ENCODE measurements at places on chromosomes 5 and 9. TPM values are rescaled to one million over a fixed set of nuclear protein-coding genes. Genes with fewer than 3 reads are reported as not detected.

- no peak overlapping the region for H3K27ac ChIP-seq
- DNase-seq: peak; percentile 66
- no peak overlapping the region for H3K4me3 ChIP-seq
These were observed 40.0 kb upstream of the ARSB start for GRCh38 chr5:79025054-79025472.

DNA sequence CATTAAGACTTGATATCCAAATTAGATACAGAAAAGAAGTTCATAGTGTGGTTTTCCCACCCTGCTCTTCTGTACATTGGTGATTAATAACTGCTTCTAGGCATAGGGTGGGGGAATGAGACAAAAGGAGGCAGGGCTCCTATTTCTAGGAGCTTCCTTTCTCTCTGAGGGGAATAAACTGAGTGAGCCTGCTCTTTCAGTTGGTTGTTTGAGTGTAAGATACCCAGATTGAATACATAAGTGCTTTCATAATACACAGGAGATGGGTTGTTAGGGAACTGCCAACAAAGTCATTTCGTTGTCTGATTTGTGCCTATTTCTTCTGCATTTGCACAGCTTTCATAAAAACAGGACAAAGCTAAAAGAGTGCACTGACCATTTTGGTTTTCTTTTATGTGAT lies 48.9 kb upstream of the TTC23L start:
- no peak overlapping the region for H3K27ac ChIP-seq
- H3K36me3 ChIP-seq: no peaks in the 10 kb centered on the region
- H3K27me3 ChIP-seq: no peaks in the 10 kb centered on the region

DNA sequence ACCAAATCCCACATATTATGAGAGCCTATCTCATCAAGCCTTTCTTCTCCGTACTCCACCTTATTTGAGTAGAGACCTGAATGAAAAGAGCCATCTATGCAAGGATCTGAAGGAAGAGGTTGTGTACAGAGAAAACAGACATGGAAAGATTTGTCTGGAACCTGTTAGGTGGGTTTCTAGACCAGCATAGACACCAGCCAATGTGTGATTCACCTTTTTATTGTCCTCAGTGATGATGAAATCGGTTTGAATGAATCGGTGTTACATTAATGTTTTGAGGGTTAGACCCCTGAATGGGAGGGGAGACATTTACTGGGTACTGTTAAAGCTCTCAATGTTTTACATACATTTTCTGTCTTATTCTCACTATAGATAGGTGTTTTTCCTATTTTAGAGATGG lies 223.6 kb downstream of the NMUR2 start:
- DNase-seq: no peak
- no peaks in the 10 kb centered on the region for H3K4me1 ChIP-seq
- no peak overlapping the region for H3K4me3 ChIP-seq
- no peaks in the 10 kb centered on the region for H3K27me3 ChIP-seq

DNA sequence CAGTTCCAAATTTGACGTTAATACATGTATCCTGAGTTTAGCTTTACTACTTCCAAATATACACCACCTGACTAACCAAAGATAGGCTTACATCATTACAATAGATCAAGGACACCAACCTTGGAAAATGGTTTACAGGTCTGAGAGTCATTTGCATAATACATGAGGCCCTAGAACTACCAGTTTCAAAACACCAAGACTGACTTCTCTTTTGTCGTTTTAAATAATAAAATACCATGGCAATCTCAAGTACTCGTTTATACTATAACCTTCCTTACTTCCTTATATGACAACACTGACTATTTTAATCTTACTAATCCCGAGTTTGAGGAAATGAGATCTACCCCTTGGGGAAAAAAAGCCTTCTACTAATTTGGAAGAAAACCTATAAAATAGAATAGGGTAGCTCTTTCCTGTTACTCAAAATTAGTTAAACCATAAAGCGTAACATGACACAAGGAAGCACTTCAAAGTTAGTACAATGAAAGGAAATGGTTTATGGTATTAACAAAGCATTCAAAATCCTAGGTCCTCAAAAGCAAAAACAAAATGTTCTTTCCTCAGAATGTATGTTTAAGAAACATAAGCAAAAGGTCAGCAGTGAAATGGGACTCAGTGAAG lies 42.1 kb downstream of the UBQLN1 start:
- no peaks in the 10 kb centered on the region for H3K27me3 ChIP-seq
- H3K4me1 ChIP-seq: no peaks in the 10 kb centered on the region
- no peak for DNase-seq
- peaks cover 18% of the 10 kb centered on the region for H3K36me3 ChIP-seq

DNA sequence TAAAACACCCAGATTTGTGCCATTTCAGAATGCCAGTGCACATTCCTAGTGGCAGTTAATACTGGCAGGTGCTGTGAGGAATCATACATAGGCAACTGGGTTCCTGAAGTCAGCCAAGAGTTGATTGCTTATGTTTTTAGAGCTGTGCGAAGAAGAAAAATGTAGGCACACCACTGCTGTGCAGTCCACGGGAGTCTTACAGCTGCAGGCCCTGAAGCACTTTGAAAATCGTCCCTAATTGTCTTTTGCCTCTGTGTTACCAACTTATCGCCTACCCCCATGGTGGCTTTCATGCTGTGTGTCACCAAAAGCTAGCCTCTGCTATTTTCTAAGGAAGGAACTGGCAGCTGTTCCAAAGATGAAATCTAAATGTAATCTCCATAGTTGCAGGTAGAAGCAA lies 263.9 kb downstream of the ARRDC3 start:
- H3K36me3 ChIP-seq: no peaks in the 10 kb centered on the region
- no peak for DNase-seq
- no peaks in the 10 kb centered on the region for H3K4me1 ChIP-seq
- no peak overlapping the region for H3K4me3 ChIP-seq

DNA sequence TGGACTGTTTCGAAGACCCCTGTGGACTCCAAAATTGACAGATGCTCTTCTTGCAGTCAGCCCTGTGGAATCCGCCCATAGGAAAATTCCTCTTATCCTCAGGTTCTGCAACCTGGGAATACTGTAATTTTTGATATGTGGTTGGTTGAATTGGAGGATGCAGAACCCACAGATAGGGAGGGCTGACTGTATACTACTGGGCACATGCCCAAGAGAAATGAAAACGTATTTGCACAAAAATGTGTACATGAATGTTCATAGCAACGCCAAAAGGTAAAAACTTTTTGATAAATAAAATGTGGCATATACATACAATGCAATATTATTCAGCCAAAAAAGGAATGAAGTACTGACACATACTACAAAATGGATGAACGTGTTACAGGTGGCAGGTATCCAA lies 1.9 kb upstream of the SNAPC3 start:
- H3K4me3 ChIP-seq: no peak overlapping the region
- H3K4me1 ChIP-seq: peaks cover 11% of the 10 kb centered on the region
- no peaks in the 10 kb centered on the region for H3K27me3 ChIP-seq
- H3K27ac ChIP-seq: no peak overlapping the region

DNA sequence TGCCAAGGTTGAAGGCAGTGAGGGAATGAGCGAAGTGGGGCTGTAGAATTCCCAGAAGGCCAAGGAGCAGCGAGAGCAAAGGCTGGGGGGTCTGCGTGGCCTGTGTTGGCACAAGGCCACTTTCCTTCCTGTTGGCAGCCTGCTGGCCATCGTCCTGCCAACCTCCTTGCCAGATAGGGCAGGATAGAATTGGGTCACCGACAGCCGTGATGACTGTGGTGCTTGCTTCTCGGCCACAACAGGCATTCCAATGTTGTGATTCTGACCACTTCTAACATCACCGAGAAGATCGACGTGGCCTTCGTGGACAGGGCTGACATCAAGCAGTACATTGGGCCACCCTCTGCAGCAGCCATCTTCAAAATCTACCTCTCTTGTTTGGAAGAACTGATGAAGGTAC lies 18.9 kb downstream of the TRIP13 start:
- H3K4me1 ChIP-seq: peaks cover 10% of the 10 kb centered on the region
- no peak for DNase-seq

- H3K27me3 ChIP-seq: no peaks in the 10 kb centered on the region
- DNase-seq: no peak
- no peak overlapping the region for H3K27ac ChIP-seq
- H3K4me1 ChIP-seq: no peaks in the 10 kb centered on the region
- no peaks in the 10 kb centered on the region for H3K36me3 ChIP-seq
These were observed 60.8 kb downstream of the EBF1 start for GRCh38 chr5:159038907-159039306.

The CDKN2A gene
- 1.6 TPM for total RNA-seq

The FAM153A gene
- total RNA-seq: 0.19 TPM

The DIPK1B gene
- total RNA-seq: 10.1 TPM

The FKBP15 gene
- 19.3 TPM for total RNA-seq

The NR2F1 gene
- total RNA-seq: 2.3 TPM

The GFPT2 gene
- 0.85 TPM for total RNA-seq

The ADCY2 gene
- 0.42 TPM for total RNA-seq

The RPP25L gene
- 38.4 TPM for total RNA-seq

The FBXW2 gene
- total RNA-seq: 18.1 TPM

Data from thymus (tissue), 14 donors.